ENCODE measurements at places on chromosomes 6 and 20.

DNA sequence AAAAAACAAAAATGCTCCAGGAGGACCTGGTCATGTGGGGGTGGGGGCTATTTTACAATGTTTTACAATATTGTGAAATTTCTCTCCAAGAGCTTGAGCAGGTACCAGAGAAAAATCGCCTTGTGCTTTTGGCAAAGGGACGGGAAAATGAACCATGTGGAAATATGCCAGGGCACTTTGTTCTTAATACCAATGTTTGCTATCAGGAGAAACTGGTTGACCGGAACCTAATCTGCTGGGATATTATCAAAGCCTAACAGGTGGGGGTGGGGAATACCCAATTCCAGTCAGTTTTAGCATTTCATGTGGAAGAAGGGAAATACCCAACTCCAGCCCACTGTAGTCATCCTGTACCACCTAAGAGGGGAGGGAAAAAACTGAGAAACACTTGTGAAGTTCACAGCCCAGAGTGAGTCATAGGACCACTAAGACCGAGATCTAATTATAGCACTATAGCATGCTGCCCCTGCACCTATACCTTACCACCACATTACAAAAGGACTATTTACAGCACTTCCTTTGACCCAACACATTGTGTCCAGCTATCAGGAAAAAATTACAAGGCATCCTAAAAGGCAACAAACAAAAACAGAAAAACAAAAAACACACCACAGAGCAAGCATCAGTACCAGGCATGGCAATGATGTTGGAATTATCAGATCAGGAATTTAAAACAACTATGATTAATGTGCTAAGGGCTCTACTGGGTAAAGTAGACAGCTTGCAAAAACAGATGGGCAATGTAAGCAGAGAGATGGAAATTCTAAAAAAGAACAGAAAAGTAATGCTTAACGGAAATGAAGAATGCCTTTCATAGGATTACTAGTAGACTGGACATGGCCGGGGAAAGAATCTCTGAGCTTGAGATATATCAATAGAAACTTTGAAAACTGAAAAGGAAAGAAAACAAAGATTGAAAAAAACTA is 84.1 kb upstream of the POPDC3 start:
- DNase-seq = no peak

- DNase-seq = no peak
Measured at GRCh38 chr6:128310451-128310850, 209.9 kb downstream of the PTPRK start.

DNA sequence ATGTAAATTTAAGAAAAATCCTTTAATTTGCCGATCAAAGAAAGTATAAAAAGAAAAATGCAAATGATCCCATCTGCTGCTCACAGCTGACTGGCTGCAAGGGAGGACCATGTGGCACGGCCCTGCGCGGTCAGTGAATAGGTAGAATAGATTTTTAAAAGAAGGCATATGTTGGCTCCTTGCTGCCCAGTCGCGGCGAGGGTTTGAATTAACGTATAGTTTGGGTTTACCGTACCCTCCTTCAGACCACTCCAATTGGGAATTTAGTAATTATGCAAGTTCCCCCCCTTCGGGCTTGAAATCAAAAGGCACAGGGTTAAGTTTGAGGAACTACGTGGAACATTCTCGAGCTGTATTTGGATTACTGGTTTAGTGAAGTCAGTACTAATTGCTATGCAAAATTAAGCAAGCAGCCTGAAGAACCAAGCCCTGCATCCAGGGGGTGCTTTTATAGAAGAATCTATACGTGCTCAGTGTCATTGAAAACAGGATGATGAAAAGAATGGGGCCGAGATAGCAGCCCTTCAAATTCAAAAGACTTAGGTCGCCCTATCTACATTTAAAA is 1.1 kb upstream of the BEND3 start:
- DNase-seq = no peak

GRCh38 chr20:59933296-59933848 is at the start of gene SYCP2:
Gene SYCP2, minus strand, starts transcription at chr20:59933637. Its CDS starts 11,224 bp downstream, at chr20:59922413.
- peak; percentile 73 for DNase-seq

DNA sequence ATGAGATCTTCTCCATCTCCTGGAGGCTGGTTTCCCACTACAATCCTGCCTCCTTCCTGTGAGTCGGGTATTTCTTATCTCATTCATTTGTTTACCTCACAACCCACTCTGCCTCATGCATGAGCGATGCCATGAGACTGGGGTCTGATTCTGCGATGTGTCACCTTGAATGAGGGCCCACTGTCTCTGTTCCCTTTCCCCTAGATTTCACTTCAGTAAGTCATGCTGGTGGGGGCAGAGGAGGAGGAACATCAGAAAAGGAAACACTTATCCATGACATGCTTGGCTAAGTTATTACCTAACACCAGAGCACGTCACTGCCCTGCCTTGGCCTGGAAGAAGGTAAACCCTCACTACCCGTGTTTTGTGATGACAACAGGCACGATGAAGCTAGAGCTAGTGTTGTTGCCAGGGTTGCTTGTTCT is 337.4 kb upstream of the PRDM1 start:
- DNase-seq = no peak

GRCh38 chr6:37489697-37490336 is 9.9 kb downstream of the CCDC167 start:
- DNase-seq = no peak

DNA sequence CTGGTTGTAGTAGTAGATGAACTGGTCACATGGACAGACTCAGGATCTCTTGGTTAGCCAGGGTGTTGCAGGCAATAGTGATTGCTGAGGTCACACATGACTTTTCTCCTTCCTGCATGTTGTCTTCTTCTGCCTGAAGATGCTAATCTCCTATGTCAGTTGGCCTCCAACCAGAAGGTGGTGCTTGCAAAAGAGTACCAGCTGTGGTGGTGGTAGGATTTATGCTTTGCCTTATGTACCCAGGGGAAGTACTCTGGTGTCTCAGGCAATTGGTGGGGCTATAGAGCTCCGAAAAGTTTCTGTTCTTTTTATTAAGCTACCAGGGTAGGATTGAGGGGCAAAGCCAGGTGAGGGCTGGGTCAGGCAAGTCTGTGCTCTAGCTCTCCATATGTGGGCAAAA is 98.5 kb downstream of the CARMIL1 start:
- DNase-seq = no peak

DNA sequence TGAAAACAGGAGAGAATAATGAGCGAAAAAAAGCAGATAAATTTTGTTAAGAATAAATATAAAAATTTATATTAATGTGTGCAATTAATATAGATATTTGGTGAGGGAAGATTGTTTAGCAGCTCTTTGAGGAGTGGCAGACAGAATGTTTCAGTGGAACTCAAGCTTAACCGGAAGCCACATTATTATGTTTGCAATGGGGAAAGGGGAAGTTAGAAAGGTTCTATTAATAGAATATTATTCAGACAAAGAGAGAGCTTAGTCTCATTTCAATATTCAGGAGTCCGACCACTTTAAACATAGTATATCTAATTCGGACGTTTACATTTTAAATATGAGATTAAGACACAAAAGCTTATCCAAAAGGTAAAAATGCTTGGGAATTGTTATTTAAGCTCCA is 81.6 kb upstream of the KHDRBS2 start:
- no peak for DNase-seq

DNA sequence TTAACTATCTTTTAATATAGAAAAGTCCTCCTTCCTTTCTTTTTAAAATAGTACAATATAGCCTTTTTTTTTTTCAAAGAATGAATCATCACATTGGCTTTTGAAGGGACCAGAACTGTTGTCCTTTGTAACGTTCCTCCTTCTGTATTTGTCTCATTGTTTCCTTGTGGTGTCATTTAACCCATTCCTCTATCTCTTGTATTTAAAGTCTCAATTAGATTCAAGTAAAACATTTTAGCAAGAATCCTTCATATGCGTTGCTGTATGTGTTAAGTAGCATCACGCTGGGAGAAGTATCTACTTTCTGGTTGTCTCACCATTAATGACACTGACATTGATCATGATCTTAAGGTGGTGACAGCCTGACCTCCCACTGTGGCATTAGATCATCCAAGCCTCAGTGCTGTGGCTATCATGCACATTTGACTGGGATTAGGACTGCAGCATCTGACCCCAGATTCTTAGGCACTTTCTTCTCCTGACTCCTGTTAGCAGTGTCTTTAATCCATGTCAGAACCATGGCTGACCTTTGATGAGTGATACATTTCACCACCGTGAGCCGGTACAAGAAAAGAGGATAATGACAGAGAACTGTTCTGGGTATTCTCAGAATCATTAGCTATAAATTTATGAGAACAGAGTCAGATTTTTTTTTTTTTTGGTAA is 67.5 kb upstream of the TFB1M start:
- no peak for DNase-seq

GRCh38 chr20:25254986-25255680 is 7.2 kb downstream of the PYGB start:
- DNase-seq = no peak

GRCh38 chr6:44735630-44735963 is 348.1 kb downstream of the CDC5L start:
- DNase-seq = peak; percentile 47

GRCh38 chr20:53427951-53428350 is 165.7 kb downstream of the ZNF217 start:
- DNase-seq = no peak

- no peak for DNase-seq
Measured at GRCh38 chr6:136487759-136488425, 62.3 kb downstream of the MAP7 start.

DNA sequence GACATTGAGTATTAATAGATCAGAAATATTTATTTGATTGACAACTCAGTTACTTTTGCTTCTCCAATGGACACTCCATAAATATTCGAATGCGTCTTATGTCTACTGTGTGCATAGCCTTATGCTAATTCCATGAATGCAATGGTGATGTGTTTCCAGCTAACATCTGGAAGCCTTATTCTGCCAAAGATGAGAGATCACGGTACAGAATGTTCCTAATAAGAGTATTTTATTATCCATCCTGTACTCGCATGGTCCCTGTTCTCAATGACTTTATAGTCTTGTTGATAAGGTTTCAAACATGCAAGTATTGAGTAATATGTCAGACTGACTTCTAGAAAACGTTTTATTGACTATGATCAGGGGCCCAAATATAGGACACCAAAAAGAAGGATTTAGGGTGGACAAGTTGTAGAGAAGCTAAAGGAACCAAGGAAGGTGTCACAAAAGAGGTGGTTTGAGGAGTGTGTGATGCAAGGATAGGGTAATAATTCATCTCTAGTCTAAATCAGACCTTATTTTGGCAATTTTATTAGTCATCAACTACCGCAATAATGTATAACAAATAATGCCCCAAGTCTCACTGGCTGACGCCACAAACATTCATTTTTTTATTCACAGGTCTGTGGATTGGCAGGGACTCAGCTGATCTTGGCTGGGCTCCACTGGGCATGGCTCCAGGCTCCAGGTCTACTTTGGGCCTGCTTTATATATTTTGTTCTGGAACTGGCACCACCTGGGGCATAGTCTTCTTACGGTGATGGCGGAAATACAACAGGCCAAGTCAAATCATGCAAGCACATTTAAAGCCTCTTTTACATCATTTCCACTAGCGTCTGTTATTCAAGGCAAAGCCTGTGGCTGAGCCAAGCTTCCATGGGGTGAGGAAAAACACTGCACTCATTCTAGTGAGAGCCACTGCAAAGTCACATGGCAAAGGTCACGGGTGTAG is 24.5 kb upstream of the CD83 start:
- DNase-seq = no peak

DNA sequence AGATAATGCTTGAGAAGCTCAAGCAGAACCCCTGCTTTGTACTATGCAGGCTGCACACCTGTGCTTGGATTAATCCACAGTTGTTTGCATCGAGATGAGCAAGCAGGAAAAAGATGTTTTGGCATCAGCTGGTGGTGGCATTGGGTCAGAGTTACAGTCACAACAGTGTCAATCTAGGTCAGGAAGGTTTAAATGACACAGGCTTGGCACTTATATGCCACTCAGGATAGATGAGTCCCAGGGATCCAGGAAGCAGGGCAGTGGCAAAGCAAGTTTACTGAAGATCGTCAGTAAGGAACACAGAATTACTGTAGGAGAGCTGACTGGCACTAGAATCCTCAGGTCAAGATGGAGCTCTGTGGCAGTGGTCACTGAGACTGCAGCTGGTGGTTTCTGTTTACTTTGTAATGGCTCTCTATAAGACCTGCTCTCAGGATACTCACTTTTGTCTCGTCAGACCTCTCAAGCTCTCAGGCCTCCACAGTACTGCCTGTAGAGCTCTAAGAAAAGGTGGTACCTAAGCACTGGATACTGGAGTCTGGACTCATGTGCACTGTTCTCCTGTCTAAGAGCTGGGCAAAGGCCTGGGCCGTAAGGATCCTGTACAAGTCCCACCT is 110.1 kb upstream of the HS3ST5 start:
- no peak for DNase-seq

- DNase-seq = no peak
Measured at GRCh38 chr6:106981926-106982325, 7.4 kb upstream of the CD24 start.

DNA sequence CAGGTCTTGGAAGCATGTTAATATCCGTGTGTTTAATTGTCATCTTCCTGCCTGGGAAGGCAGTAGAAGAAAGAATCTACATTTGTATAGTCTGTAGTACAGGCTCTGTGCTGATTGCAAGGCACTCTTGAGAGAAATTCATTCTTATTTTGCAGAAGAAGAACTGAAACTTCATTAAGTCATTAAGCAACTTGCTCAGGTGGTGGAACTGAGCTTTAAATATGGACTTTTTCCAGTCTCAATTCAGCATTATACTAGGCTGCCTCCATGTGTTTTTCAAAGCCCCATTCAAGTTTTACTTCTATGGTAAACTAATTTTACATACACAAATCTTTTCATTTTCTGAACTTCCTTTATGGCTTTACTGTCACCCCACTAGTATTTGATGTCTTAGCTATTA is 18.7 kb downstream of the ZNF451 start:
- DNase-seq = no peak

GRCh38 chr6:22263748-22264147 is 33.1 kb downstream of the PRL start:
- no peak for DNase-seq

Measured in urothelium cell line (cell line).